Effector memory CD4-positive, alpha-beta T cell (primary cell): ENCODE measurements at places on chromosomes 1 and 21.

- no peaks in the 10 kb centered on the region for H3K36me3 ChIP-seq
- H3K27ac ChIP-seq = no peak overlapping the region
- H3K27me3 ChIP-seq = no peaks in the 10 kb centered on the region
- H3K4me3 ChIP-seq = no peak overlapping the region
These were observed 199.6 kb downstream of the LTN1 start for GRCh38 chr21:28793043-28793442.

DNA sequence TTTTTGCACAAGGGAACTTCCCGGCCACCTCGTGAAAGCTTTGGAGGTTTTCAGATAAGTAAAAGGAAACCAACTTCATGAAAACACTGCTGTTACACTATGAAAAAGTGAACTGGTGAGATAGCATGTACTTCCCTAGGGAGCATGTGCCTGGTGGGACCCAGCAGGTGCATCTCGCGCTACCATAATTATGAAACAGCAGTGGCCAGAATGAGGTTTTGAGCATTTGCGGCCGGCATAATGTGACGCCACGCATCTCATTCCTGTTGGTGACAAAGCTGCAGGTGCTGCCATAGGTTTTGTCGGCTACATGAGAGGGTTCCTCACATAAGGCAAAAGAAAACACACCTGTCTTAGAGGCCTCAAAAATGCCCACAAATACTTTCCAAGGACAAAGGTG lies 1.7 kb downstream of the KRTAP10-3 start:
- H3K36me3 ChIP-seq = no peaks in the 10 kb centered on the region
- no peak overlapping the region for H3K27ac ChIP-seq
- DNase-seq = no peak

DNA sequence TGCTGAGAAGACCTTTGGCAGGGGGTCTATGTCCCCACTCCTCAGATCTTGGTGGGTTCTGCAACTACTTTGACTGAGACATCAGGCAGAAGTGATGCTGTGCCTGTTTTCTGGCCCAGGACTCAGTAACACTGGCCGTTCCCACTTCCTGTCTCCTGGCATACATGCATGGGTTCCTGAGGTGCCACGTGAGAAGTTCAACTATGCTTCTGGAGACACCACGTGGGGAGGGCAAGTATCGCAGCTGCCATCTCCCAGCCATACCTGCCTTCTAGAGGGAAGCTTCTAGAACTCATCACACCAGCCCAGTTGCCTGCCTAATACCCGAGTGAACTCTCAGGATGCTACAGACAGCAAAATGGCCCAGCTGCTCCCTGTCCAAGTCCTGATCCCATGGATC lies 65.8 kb downstream of the TRABD2B start:
- no peak overlapping the region for H3K27ac ChIP-seq
- no peak overlapping the region for H3K4me3 ChIP-seq
- H3K27me3 ChIP-seq = peaks cover 3% of the 10 kb centered on the region
- no peaks in the 10 kb centered on the region for H3K36me3 ChIP-seq
- H3K4me1 ChIP-seq = no peaks in the 10 kb centered on the region

- no peaks in the 10 kb centered on the region for H3K4me1 ChIP-seq
- no peaks in the 10 kb centered on the region for H3K27me3 ChIP-seq
- no peak for DNase-seq
- no peak overlapping the region for H3K27ac ChIP-seq
- no peak overlapping the region for H3K4me3 ChIP-seq
These were observed 1769.7 kb downstream of the MRPL39 start for GRCh38 chr21:23837564-23837963.

GRCh38 chr1:67347688-67348472 lies 40.2 kb downstream of the IL12RB2 start:
- H3K27me3 ChIP-seq = no peaks in the 10 kb centered on the region
- DNase-seq = no peak
- no peak overlapping the region for H3K27ac ChIP-seq
- no peak overlapping the region for H3K4me3 ChIP-seq

DNA sequence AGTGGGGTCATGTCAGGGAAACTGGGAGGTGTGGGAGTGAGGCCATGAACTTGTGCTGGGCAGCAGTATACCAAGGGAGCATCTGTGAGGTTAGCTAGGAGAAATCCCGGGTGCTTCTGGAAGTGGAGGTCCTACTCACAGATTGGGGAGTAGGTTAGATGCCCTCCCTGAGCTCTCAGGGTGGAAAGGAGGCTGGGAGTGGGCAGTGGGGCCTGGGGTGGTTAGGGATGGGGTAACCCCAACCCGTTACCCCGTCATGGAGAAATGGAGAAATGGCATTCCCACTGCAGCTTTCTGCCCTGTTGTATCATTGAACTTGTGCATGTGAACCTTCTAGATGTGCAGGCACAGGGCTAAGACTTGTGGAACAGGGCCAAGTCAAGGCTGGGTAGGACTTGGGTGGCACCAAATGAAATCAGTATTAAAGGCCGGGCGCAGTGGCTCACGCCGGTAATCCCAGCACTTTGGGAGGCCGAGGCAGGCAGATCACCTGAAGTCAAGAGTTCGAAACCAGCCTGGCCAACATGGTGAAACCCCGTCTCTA lies 27.2 kb downstream of the EXOC8 start:
- no peak overlapping the region for H3K27ac ChIP-seq
- H3K36me3 ChIP-seq = no peaks in the 10 kb centered on the region
- no peak for DNase-seq
- H3K4me3 ChIP-seq = no peak overlapping the region

GRCh38 chr1:162375463-162375862 lies 1.2 kb downstream of the SPATA46 start:
- H3K27ac ChIP-seq = no peak overlapping the region

- H3K4me3 ChIP-seq = no peak overlapping the region
- no peaks in the 10 kb centered on the region for H3K36me3 ChIP-seq
- no peak for DNase-seq
These were observed 66.6 kb downstream of the IFI44 start for GRCh38 chr1:78716186-78716585.

DNA sequence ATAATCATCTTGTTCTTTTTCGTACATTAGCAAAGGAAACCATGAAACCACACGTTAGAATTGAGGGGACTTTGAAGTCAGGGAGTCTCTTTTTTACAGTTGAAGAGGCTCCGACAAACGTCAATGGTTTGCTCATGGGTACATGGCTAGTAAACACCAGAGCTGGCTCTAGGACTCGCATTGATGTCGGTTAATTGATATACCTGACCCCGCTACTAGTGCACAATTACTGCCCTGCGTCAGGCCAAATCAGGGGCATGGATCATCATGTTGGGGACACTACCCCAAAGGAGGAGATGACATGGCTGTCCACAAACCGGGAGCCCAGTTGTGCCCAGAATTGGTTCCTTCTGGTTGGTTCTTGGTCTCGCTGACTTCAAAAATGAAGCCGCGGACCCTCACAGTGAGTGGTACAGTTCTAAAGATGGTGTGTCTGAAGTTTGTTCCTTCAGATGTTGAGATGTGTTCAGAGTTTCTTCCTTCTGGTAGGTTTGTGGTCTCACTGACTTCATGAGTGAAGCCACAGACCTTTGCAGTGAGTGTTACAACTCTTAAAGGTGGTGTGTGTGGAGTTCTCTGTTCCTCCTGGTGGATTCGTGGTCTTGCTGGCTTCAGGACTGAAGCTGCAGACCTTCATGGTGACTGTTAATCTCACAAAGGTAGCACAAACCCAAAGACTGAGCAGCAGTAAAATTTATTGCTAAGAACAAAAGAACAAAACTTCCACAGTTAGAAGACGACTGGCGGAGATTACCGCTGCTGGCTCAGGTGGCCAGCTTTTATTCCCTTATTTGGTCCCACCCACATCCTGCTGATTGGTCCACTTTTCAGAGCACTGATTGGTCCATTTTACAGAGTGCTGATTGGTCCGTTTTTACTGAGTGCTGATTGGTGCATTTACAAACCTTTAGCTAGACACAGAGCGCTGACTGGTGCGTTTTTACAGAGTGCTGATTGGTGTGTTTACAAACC lies 126.9 kb upstream of the ERRFI1 start:
- no peak overlapping the region for H3K4me3 ChIP-seq
- no peaks in the 10 kb centered on the region for H3K27me3 ChIP-seq
- peak overlapping the region; percentile 81 for H3K27ac ChIP-seq
- H3K4me1 ChIP-seq = peaks cover 20% of the 10 kb centered on the region
- peak; percentile 25 for DNase-seq

DNA sequence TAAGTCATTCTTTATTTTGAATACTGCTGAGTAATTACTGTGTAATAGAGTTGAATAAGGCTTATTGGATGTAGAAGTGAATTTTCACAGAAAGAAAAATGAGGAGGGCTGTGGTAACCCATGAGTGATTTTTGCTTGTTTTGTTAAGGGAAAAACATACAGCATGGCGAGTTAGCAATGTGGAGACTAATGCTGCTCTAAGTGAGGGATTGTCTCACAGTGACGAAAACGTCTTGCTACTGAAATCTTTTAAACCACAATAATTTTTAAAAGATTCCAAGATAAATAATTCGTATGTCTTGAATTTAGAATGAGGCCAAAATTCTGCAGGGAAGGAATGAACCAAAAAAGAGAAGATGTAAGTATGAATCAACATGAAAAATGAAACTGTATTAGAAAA lies 16.2 kb upstream of the PLA2G4A start:
- H3K27me3 ChIP-seq = no peaks in the 10 kb centered on the region
- H3K27ac ChIP-seq = no peak overlapping the region
- no peak for DNase-seq
- H3K36me3 ChIP-seq = no peaks in the 10 kb centered on the region
- no peaks in the 10 kb centered on the region for H3K4me1 ChIP-seq

GRCh38 chr1:92399076-92399475 lies 87.6 kb downstream of the GFI1 start:
- H3K27ac ChIP-seq = no peak overlapping the region
- H3K27me3 ChIP-seq = no peaks in the 10 kb centered on the region
- H3K36me3 ChIP-seq = no peaks in the 10 kb centered on the region
- H3K4me3 ChIP-seq = no peak overlapping the region

- no peak overlapping the region for H3K4me3 ChIP-seq
- DNase-seq = no peak
- H3K36me3 ChIP-seq = no peaks in the 10 kb centered on the region
- H3K4me1 ChIP-seq = peaks cover 12% of the 10 kb centered on the region
- H3K27me3 ChIP-seq = peaks cover 22% of the 10 kb centered on the region
These were observed 5.2 kb downstream of the OLIG1 start for GRCh38 chr21:33075128-33075527.

GRCh38 chr1:150971583-150972416 lies 2.8 kb downstream of the CERS2 start:
- DNase-seq = no peak
- H3K4me3 ChIP-seq = no peak overlapping the region
- H3K27ac ChIP-seq = peak overlapping the region; percentile 85

- no peak for DNase-seq
- H3K4me1 ChIP-seq = no peaks in the 10 kb centered on the region
- no peaks in the 10 kb centered on the region for H3K27me3 ChIP-seq
- H3K27ac ChIP-seq = no peak overlapping the region
These were observed 281.8 kb downstream of the BARHL2 start for GRCh38 chr1:90435351-90435750.

- no peak for DNase-seq
- no peaks in the 10 kb centered on the region for H3K36me3 ChIP-seq
- H3K27me3 ChIP-seq = no peaks in the 10 kb centered on the region
- H3K27ac ChIP-seq = no peak overlapping the region
- no peak overlapping the region for H3K4me3 ChIP-seq
- H3K4me1 ChIP-seq = no peaks in the 10 kb centered on the region
These were observed 209.8 kb upstream of the NFIA start for GRCh38 chr1:60872426-60873054.

GRCh38 chr1:169989246-169989645 lies 85.2 kb downstream of the KIFAP3 start:
- no peak overlapping the region for H3K27ac ChIP-seq
- H3K27me3 ChIP-seq = no peaks in the 10 kb centered on the region
- H3K4me1 ChIP-seq = no peaks in the 10 kb centered on the region
- peaks cover 3% of the 10 kb centered on the region for H3K36me3 ChIP-seq

- H3K36me3 ChIP-seq = no peaks in the 10 kb centered on the region
- no peaks in the 10 kb centered on the region for H3K4me1 ChIP-seq
- no peaks in the 10 kb centered on the region for H3K27me3 ChIP-seq
- DNase-seq = no peak
- no peak overlapping the region for H3K4me3 ChIP-seq
- no peak overlapping the region for H3K27ac ChIP-seq
These were observed 213.9 kb upstream of the LYPLAL1 start for GRCh38 chr1:218959784-218960183.

- no peaks in the 10 kb centered on the region for H3K27me3 ChIP-seq
- no peak overlapping the region for H3K27ac ChIP-seq
- peaks cover 25% of the 10 kb centered on the region for H3K4me1 ChIP-seq
- no peak for DNase-seq
- H3K4me3 ChIP-seq = no peak overlapping the region
These were observed 26.3 kb upstream of the IVNS1ABP start for GRCh38 chr1:185343306-185343705.

DNA sequence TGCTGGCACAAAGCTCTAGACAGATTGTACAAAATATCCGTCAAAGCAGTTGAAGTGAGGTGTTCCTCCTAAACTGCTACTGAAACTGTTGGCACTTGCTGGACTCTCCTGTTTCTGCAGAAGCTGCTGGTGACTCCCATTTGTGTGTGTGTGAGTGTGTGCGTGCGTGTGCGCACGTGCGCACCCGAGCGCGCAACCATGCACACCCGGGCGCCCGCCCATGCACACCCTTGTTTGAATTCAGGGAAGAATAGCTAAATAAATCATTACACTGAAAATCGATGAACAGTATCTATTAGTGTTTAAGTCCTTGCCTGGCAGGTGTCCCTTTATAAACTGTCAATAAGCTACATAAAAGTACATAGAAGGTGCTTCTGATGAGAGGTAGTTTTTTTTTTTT lies 156.4 kb upstream of the B3GALT2 start:
- no peak for DNase-seq
- H3K27ac ChIP-seq = no peak overlapping the region
- no peaks in the 10 kb centered on the region for H3K36me3 ChIP-seq

- no peaks in the 10 kb centered on the region for H3K36me3 ChIP-seq
- DNase-seq = no peak
- H3K27me3 ChIP-seq = no peaks in the 10 kb centered on the region
These were observed 67.9 kb downstream of the PHACTR4 start for GRCh38 chr1:28437264-28437923.

DNA sequence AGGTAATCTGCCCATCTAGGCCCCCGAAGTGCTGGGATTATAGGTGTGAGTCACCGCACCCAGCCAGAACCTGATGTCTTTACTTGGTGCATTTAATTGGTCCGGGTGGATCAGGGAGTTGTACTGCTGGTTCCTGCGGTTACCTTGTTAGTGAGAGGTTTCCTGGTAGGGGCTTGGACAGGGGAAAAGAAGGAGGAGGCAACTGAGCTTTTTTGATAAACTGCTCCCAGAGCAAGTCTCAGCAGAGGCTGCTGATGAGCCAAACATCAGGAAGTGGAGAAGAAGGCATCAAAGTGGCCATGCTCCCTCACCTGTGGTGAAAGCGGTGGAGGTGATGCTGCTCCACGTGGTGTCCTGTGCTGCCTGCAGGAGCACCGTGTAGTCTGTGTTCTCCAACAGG lies 161.5 kb upstream of the KIAA0040 start:
- no peak overlapping the region for H3K27ac ChIP-seq
- H3K4me1 ChIP-seq = no peaks in the 10 kb centered on the region
- H3K4me3 ChIP-seq = no peak overlapping the region
- DNase-seq = no peak
- H3K27me3 ChIP-seq = no peaks in the 10 kb centered on the region

- H3K27ac ChIP-seq = no peak overlapping the region
- DNase-seq = no peak
- peaks cover 11% of the 10 kb centered on the region for H3K27me3 ChIP-seq
- H3K4me1 ChIP-seq = no peaks in the 10 kb centered on the region
- H3K36me3 ChIP-seq = no peaks in the 10 kb centered on the region
- H3K4me3 ChIP-seq = no peak overlapping the region
These were observed 50.6 kb upstream of the LAPTM5 start for GRCh38 chr1:30808067-30808662.
